ENCODE measurements at places on chromosomes 2 and 18.

DNA sequence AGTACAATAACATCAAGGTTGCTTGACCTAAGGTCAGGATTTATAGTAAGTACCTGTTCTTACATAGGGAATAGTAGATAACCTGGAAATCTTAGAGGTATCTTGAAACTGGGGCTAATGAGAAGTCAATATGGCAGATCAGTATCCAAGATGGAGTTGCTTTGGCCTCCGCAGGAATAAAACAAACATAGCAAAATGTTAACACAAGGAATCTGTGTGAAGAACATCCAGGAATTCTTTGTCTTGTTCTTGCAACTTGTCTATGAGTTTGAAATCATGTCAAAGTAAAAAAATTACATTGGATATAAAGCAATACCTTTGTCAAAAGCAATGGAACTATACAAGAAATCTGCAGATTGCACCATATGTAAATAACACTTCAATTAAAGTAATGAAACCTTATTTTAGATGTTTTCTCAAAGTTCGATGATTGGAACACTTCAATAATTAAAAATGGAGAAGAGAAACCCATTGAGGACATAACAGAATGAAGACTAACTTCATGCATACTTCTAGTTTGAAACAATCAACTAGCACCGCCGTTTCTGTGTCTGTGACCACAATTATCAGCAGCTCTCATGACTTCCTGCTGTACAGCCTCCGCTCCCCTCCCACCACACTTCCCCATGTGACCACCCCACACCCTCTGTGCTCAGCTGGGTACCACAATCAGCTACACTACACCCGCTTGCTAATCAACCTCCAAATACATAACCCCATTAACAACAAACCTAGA, 27.6 kb downstream of the C2orf76 start:
- DNase-seq = no peak

DNA sequence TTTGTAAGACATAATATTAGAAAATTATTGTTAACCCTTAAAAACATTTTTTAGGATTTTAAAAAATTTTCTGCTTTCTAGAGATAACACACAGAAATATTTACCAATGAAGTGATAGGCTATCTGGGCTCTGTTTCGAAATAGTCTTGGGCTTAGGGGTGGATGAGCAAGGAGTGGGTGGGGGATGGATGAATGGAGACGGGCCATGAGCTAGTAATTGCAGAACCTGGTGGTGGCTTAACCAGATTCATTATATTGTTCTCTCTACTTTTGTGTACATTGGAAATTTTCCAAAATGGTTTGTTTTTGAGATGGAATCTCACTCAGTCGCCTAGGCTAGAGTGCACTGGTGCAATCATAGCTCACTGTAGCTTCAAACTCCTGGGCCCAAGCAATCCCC, 89.6 kb downstream of the TCF7L1 start:
- no peak for DNase-seq

- DNase-seq = no peak
Measured at GRCh38 chr2:467543-467891, 179.6 kb upstream of the ALKAL2 start.

- DNase-seq = no peak
Measured at GRCh38 chr2:189363559-189363958, 77.7 kb upstream of the WDR75 start.

GRCh38 chr18:45004546-45005080, 323.9 kb downstream of the SETBP1 start:
- DNase-seq = no peak

DNA sequence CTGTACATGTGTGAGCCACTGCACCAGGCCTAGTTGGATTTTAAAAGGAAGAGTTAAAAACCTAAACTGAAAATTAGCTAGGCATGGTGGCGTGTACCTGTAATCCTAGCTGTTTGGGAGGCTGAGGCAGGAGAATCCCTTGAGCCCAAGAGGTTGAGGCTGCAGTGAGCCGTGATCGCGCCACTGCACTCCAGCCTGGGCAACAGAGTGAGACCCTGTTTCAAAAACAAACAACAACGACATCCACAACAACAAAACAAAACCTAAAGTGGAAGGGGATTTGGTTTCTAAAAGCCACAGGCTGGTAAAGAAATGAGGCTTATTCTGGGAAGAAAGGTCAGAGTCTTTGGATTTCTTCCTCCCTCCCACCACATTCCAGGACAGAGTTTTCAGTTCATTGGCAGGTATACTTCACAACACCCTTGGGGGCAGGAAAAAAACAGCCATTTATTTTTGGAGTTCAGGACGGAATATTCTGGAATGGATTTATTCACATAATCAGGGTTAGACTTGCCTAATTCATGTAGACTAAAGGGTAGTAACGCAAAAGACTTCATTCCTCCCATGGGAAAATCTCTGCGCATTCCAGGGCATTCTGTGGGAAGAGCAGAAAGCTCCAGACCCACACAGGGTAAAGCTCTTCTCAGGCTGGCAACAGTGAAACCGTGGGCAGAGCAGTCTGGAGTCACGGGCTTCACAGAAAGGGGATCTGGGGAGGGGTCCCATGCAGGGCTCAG, 34.9 kb downstream of the TEX44 start:
- no peak for DNase-seq

DNA sequence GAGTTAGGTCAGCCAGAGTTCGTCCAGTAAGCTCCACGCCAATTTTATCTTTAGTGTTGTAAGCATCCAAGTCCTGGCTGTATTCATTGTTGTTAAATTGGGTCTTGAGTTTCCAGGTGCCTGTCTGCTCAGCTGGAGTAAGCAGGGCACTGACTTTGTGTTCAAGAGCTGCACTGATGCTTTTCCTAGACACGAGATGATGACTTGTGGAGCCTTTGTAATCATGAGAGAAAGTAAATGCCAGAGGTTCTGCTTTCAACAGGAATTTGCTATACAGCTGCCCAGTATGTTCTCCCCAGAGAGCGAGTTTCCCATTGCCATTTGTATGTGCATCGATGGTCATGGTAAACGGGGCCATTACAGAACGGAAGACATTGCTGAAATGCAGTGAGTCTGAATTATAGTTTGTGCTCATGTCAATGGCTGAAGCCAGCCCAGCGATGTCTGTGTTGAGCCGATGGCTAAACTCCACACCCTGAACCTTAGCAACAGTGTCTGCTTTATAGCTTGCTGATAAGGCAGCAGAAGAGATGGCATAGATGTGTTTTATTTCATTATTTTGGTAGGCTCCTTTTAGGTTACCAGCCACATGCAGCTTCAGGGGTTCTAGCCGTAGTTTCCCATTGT, 32.9 kb downstream of the APOB start:
- DNase-seq = no peak

- DNase-seq = no peak
Measured at GRCh38 chr18:36382854-36383253, 85.3 kb downstream of the FHOD3 start.

- DNase-seq = no peak
Measured at GRCh38 chr18:72826736-72827135, 41.1 kb downstream of the NETO1 start.

DNA sequence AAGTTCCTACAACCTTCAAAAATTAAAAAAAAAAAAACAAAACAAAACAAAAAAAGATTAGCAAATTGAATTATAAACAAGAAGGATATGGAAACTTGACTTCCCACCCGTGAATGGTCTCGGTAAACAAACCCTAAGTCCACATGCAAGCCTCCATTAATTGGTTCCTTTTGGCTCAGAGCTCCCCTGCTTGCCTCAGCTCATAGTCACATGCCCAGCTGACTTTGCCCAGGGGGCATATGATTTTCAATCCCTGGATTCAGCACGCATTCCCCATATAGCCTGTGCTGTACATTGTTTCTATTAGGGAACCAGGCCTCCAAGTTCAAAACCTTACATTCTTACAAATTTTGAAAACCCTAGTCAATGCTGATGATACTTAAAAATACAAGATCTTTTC, 95.0 kb downstream of the PID1 start:
- DNase-seq = no peak

GRCh38 chr2:10783421-10783820, 29.2 kb downstream of the PDIA6 start:
- no peak for DNase-seq

DNA sequence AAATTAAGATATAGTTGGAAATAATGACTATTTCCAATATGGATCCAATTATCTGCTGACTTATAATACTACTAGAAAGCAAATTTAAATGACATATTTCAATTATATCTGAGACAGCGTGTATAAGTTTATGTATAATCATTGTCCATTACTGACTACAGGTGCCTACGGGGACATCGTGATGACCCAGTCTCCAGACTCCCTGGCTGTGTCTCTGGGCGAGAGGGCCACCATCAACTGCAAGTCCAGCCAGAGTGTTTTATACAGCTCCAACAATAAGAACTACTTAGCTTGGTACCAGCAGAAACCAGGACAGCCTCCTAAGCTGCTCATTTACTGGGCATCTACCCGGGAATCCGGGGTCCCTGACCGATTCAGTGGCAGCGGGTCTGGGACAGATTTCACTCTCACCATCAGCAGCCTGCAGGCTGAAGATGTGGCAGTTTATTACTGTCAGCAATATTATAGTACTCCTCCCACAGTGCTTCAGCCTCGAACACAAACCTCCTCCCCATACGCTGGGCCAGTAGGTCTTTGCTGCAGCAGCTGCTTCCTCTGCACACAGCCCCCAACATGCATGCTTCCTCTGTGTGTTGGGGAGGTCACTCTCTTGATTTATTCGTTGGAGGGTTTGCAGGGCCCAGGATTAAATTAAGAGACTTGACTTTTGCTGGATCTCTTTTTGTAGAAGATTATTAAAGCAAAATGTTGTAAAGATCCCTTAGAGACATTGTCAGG, 194.4 kb downstream of the RPIA start:
- DNase-seq = no peak

All from stimulated activated CD8-positive, alpha-beta memory T cell treated with anti-CD3 and anti-CD28 coated beads, Interleukin-7, amount 100 ng/mL, for 48 hours (primary cell).